ENCODE measurements at places on chromosomes 1 and 21.

DNA sequence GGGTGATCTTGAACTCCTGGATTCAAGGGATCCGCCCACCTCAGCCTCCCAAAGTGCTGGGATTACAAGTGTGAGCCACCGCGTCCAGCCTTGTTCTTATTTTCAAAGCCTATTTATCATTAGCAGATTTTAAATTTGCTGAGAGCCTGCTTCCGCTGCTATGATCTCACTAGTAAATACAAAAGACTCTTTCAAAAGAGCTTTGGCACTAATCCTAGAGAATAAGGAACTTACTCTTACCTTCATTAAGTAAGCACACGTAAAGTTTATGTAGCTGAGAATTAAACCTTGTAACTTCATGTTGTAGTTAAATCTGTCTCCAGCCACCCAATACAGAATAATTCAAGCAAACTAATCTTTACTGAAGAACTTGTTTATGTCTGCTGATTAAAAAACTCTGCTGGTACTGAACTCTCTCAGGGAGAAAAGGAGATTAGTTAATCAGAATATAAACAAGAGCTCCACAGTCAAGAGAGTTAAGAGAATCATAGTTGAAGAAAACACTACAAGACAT is 72.3 kb downstream of the RUSC1 start:
- DNase-seq: no peak

GRCh38 chr21:25831300-25831960 is 96.7 kb downstream of the GABPA start:
- no peak for DNase-seq

DNA sequence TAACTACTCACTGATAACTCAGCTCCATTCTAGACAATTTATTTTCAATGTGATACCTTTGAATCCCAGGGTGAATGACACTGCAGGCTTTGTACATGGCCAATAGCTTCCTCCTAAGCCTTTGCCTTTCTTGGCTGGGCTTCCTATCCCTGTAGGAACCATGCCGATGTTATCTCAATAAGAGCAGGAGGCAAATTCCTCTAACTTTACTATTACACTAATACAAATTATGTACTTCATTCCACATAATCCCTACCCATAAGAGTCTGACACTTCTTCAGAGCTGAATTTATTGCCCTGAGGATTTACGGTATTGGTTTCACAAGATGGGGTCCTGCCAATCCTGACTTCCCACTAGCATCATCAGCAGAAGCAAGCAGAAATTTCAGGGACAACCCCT is 14.0 kb downstream of the TGFBR3 start:
- no peak for DNase-seq

GRCh38 chr1:4724695-4725250 is 70.4 kb downstream of the AJAP1 start:
- no peak for DNase-seq

GRCh38 chr21:45100866-45101265 is 26.5 kb downstream of the ADARB1 start:
- DNase-seq: no peak

- DNase-seq: no peak
Measured at GRCh38 chr1:13722808-13723360, 22.9 kb downstream of the PRDM2 start.

DNA sequence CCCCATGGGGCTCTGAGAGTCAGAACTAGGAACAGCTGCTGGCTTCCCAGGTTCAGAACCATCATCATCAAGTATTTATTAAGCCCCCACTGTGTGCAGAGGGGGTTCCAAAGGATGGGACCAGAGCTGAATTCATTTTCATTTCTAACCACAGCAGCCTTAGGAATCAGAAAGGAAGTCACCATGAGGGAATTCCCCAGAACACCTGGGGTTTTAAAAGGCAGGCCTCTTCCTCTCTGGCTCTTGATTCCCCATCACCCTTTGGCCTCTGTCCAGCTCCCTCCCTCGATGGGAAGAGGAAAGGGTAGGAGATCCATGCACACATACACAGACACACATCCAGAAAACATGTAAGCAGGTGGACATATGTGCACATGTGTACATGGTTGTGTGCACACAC is 1.3 kb upstream of the KCNN3 start:
- no peak for DNase-seq
